Femur (tissue), 1 donor: ENCODE measurements at places on chromosomes 1 and 21.
A peak's percentile ranks its signal among the peaks of the same experiment; 100 is the strongest.

DNA sequence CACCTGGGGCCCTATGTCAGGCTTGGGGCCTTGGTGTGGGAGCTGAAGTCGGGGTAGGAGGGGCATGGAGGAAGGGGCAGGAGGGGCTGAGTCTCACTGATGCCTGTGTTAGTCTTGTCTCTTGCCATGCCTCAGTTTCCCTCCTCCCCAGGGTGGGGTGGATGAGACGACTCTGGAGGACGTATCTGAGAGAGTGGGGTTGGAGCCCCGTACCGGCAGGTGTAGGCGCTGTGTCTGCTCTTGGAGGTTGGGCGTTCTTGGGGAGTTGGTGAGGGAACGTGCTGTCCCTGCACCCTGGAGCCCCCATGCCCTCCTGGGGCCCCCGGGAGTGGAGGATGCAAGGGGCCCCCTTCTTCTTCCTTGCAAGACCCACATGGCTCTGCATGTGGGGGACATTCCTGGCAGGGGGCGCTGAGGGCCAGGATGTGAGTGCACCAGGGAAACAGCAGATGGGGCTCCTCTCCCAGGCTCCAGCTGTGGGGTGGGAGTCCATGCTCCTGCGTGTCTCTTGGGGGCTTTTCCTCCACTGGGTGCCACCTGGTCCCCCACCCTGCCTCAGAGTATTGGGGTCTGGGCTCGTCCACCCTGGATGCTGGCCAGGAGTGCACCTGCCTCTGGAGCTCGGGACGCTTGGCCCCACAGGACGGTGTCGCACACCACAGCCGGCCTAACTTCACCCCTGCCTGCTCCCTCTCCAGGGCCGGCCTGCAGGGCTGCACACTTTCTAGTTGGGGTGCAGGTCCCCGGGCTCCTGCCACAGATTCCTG is 1.4 kb upstream of the TNFRSF14 start:
- no peak for DNase-seq

DNA sequence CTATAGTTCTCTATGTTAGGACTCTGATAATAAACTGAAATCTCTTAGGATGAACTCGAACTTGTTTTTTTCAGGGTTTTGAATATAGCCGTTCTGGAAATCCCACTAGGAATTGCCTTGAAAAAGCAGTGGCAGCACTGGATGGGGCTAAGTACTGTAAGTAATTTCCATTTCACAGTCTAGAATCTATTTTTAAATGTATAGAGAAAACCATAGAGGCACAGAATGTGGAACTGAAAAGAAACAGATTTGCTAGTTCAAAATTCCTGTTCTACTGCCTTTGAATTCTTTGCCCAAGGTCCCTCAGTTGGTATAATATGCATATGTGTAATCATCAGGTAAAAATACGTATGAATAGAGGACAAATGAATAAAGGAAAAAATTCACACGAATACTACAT is 4.8 kb downstream of the CTH start:
- no peak for DNase-seq

GRCh38 chr1:222004784-222005183 is 262.9 kb upstream of the DUSP10 start:
- no peak for DNase-seq

- DNase-seq, result no peak
These were observed 38.4 kb downstream of the UTP25 start for GRCh38 chr1:209866201-209866600.

GRCh38 chr21:46542588-46543124 is 62.2 kb downstream of the S100B start:
- DNase-seq, result no peak

- DNase-seq, result peak; percentile 62
These were observed 513 bp downstream of the PBX1 start for GRCh38 chr1:164559342-164560051.

DNA sequence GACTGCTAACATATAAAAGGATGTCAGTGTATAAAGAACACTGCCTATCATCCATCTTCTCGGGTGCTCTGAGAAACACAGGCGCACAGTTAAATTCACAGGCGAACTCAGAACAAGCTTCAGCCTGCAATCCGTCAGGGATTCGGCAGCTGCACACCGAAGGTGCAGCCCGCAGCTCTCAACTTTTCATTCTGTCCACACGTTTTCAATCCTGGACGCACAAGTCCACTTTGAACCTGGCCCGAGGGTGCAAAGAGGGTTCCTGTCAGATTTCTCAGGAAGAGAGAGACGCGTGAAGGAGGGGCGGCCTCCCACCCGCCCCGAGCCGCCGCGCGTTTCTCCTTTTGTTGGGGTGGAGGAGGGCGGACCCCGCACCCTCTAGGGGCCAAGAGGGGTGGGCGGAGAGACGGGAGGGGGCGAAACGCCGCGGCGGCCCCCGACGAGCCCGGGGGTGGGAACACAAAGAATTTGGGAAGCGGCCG is 724 bp downstream of the DOCK7 start:
- peak; percentile 67 for DNase-seq

GRCh38 chr1:207648334-207649209 is 3.6 kb downstream of the CR1L start:
- DNase-seq, result no peak

DNA sequence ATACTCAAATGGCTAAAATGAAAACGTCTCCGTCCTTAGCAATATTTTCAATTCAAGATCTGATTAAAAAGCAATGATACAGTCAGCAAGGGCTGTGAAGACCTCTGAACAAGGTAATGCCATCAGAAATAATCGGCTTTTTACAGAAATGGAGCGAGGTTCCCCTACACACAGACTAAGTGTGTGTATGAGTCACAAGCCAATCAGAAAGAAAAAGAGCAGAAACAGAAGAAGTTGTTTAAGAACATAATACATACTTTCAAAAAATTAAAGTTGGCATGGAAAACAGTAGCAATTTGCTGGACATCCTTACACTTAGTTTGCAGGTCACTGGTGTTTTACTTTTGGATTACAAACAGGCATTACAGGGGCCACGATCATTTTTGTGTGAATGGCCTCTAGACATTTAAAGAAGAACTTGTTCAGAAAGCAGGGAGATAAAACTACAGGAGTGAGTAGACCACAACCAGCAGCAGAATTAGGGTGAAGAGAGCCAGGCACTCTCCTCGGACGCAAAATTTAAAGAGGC is 350.0 kb upstream of the RUNX1 start:
- no peak for DNase-seq

- DNase-seq, result no peak
These were observed 126.7 kb upstream of the BCL9 start for GRCh38 chr1:147414505-147415163.

DNA sequence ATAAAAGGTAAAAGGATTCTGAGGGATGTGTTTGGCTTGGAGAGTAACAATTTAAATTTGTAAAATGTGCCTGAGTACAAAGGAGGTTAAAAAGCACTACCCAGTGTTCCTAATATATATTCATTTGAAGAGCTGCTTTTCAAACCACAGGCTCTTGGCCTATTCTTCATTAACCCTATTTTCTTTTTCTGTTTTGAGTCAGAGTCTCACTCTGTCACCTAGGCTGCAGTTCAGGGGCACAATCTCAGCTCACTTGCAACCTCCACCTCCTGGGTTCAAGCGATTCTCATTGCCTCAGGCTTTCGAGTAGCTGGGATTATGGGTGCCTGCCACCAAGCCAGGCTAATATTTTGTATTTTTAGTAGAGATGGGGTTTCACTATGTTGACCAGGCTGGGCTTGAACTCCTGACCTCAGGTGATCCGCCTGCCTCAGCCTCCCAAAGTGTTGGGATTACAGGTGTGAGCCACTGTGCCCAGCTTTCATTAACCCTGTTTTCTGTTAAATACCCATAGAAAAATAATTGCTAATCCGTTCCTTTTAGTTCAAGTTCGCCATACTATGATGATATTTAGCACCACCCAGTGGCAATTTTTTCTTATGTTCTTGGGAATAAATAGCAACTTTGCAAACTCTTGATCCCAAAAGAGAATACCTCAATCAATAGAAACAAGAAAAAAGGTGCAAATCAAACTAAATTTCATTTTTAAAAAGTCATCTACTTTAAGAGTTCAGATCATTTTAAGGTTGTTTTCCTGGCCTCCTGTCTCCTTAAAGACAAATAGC is 30.5 kb downstream of the ZBTB8OS start:
- DNase-seq, result no peak

- DNase-seq, result no peak
These were observed 103.2 kb downstream of the SCCPDH start for GRCh38 chr1:246827396-246827795.

DNA sequence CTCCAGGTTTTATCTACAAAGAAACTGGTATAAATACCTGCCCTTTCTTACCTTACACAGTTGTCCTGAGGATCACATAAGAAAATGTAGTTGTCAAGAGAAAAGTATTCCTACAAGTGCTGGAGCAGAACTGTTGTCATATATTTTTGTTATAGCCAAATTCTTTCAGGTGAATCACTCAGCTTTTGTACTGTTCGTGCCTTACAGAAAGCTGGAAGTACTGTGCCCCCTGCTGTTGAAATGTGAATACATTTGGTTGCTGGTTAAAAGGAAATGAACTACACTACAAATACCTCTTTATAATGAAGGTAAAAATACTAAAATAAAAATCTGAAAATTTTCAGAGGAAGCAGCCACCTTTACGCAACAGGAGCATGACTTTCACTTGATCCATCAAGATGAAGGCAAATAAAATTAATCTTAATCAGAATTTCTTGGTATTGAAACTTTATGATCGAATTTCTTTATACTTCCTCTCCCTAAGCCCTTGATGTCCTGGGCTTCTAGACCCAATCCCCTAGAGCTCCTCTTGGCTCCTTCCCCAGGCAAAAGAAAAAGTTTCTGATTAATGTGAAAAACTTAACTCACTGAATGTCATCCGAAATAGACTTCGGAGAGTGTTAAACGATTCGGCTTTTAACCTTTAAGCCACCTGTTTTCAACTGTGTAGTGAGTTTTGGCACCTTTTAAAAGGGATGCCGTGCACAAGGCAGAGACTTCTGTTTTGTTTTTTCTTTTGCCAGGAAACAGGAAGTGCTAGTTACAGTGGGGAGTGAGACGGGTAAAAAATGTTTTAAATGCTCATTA is 12.5 kb downstream of the CHML start:
- DNase-seq, result no peak

DNA sequence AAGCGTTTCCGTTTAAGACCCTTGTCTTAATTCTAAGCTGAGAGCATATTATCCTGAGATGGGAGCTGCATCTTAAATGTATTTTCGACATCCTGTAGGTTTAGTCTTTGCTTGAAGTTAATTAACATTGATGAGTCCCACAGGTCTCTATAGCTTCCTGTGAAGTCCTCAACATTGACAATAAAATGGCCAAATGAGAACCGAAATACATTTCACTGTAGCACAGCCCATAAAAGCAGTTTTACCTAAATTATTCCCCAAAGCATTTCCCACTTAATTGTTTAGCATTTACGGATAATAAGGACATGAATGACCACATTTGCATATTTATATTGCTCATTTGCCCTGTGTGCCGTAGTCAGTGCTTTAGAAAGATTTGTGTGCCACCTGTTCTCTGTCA is 116.4 kb downstream of the CRB1 start:
- DNase-seq, result no peak

DNA sequence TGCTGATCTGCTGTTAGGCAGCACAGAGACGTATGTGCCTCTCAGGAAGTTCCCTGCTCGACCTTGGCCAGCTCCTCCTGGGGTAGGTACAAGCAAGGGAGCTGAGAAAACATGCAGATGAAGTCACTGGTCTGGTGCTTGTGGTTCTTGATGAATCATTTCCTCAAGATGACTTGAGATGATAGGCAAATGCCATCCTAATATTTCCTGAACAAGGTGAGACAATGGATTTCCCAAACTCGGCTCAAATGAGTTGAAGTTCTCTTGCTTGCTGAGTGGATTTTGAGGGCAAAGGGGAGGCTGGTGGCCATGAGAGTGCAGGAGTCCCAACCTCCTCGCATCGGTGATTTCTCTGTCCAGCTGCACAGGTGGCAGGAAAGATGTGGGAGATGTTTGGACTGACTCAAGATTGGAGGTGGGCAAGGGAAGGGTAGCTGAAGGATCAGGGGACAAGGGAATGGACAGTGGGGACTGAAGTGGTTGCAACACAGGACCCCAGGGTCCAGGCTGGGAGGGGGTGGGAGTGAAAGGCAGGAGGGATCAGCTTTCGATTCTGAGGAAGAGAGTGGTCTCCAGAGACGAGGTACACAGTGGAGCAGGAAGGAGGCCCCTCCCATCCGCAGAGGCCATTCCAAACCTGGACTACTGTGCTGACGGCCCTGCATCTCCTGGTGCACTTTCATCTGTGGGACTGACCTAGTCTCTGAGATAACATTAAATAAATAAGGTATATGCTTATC is 63.9 kb downstream of the CAPN2 start:
- DNase-seq, result no peak

GRCh38 chr21:42495765-42496119 is 282 bp downstream of the RSPH1 start:
- no peak for DNase-seq

GRCh38 chr1:44411861-44412260 is 6.8 kb downstream of the RNF220 start:
- DNase-seq, result no peak

GRCh38 chr1:232047473-232047872 is 420.9 kb downstream of the DISC1 start:
- DNase-seq, result no peak

DNA sequence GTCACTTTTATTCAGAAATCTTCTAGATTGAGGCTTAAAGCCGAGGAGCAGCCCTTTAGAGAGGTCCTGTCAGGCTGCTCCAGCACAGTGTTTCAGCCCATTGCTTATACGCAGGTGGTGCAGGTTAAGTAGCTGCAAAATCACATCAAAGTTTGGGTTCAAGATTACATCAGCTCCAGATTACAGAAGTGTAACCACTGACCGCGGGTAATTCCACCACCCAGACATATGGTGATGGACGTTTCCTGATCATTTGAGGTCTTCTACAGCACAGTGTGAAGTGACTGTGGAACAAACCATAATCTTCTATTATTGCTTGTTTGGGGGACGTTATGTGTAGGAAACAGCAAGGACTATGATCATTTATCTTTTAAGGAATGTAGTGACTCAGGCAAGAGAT is 11.8 kb downstream of the C1orf115 start:
- no peak for DNase-seq

- DNase-seq, result peak; percentile 55
These were observed 21.5 kb upstream of the DDOST start for GRCh38 chr1:20682571-20683236.

DNA sequence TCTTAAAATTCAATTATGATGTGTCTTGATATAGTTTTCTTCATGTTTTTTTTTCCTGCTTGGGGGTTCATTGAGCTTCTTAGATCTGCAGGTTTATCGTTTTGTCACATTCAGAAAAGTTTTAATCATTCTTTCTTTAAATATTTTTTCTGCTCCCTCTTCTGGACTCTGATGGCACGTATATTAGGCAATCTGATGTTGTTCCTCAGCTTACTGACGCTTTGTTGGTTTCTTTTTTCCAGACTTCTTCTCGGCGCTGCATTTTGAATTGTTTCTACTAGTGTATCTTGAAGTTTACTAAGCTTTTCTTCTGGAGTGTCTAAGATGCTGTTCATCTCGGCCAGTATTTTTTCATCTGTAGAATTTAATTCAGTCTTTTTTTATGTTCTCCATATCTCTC is 44.8 kb upstream of the FMOD start:
- no peak for DNase-seq

GRCh38 chr1:163771637-163772036 is 449.9 kb downstream of the NUF2 start:
- no peak for DNase-seq

GRCh38 chr21:31216206-31216605 is 127.9 kb downstream of the TIAM1 start:
- no peak for DNase-seq

- DNase-seq, result no peak
These were observed 73.3 kb downstream of the SNRPE start for GRCh38 chr1:203934651-203935050.
